ENCODE measurements at places on chromosomes 1 and 21. TPM values are rescaled to one million over a fixed set of nuclear protein-coding genes. Genes with fewer than 3 reads are reported as not detected.
A peak's percentile ranks its signal among the peaks of the same experiment; 100 is the strongest.

DNA sequence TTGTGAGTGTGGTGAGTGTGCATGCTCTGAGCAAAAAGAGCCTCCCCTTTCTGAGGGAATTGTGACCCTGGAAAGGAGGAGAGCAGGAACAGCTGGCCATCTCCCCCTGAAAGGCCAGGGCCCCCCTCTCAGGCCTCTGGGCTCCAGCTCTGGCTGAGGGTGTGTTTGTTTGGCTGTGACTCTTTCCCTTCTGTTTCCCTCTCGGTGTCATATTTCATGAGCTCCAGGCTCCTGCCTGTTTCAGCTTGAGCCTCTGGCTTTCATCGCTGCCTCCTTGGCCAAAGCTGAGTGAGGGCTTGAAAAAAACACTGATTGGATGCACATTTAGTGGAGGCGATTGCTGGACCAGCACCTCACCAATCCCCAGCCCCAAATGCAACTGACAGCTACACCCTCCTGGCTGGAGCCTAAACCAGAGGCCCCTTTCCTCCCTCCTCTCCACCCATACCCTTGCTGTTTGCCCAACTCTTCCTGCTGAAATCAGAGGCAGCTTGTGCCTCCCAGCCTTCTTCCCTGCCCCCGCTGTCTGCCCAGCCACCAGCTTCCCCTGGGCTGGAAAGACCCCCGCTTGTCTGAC is 64.1 kb downstream of the DDR2 start:
- DNase-seq: peak; percentile 89

- DNase-seq: no peak
Observed at GRCh38 chr1:185351734-185352466, 34.9 kb upstream of the IVNS1ABP start.

DNA sequence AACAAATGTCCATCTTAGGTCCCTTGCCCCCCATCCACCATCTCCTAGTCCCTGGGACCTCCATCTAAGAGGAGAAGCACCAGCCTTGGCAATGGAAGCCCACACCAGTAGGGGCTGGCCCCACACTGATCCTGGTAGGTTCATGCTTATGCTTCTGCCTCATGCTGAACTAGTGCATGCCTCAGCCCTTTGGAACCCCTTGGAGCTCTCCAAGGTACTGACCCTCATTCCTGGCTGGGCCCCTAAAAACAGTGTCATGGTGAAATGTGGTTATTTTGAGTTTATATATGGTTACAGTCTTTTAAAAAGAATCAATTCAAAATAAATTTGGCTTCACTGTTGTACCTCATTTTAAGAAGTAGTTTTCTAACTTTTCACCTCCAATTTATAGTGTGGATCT is 108.3 kb downstream of the HIVEP3 start:
- DNase-seq: no peak

DNA sequence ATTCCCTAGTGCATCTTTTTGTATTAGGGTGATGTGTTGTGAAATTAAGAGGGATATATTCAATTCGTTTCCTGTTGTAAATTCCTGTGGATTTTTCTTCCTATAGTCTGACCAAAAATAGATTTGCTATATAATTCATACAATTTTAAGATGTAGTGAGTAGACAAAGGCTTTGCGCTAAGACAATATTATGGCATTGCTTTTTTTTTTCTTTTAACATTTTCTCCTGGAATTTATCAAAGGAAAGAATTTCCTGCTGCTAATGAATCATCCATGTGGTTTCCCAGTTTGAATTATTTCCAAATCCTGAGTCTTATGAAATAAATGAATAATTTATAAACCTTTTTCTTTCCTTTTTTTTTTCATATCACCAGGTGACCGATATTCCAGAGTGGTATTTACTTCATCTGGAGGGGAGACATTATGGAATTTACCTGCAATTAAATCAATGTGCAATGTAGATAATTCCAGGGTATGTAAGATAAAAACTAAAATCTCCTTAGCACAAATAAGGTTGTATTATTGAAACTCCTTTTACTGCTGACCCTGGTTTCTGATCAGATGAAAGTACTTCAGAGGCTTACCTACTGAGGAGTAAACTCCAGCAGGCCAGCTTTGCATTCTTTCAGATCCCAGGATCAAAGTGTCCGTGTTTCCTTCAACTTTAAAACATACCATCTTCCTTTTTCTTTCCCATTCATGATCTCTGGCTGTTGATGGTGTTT is 148.4 kb downstream of the TLR5 start:
- no peak for DNase-seq

GRCh38 chr1:169107603-169108208 is 1.2 kb downstream of the ATP1B1 start:
- no peak for DNase-seq

DNA sequence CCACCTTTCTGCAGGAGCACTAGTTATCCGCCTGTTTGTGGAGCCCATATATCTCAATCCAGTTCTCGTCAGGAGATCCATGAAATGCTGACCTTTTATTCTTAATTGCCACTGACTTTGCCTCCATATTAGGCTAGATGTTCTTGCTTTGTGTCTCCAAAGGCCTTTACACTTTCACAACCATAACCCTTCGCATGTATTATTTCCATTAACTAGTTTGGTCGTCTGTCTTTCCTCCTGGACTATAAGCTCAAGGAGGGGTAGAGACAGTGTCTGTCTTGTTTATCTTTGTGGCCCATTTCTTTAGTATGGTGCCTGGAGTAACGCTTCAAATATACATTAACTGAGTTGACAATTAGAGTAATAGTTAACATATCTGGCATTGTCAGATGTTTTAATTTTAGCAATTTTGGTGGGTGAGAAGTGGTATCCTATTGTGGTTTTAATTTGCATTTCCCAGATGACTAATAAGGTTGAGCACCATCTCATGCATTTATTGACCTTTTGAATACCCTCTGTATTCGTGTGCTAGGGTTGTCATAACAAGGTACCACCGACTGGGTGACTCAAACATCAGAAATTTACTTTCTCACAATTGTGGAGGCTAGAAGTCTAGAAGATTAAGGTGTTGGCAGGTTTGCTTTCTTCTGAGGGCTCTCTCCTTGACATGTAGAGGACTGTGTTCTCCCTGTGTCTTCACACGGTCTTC is 21.7 kb upstream of the IL12RB2 start:
- DNase-seq: no peak

DNA sequence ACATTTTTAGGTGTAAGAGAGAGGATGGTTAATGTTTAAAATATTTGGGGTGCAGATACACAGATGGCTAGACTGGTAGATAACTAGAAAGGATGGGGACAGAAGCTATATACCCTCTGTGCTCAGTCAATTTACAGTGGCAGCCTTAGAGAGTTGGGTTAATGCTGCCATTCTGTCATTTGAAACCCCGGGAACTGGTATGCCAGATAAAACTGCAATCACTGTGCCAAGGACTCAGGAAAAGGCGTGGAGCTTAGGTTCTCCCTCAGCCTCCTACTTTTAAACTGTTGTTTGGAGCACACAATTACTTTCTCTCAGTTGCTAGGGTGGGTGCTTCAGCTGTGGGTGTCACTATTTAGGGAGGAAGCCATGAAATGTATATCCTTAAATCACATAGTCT is 90.0 kb upstream of the HNRNPU start:
- no peak for DNase-seq

DNA sequence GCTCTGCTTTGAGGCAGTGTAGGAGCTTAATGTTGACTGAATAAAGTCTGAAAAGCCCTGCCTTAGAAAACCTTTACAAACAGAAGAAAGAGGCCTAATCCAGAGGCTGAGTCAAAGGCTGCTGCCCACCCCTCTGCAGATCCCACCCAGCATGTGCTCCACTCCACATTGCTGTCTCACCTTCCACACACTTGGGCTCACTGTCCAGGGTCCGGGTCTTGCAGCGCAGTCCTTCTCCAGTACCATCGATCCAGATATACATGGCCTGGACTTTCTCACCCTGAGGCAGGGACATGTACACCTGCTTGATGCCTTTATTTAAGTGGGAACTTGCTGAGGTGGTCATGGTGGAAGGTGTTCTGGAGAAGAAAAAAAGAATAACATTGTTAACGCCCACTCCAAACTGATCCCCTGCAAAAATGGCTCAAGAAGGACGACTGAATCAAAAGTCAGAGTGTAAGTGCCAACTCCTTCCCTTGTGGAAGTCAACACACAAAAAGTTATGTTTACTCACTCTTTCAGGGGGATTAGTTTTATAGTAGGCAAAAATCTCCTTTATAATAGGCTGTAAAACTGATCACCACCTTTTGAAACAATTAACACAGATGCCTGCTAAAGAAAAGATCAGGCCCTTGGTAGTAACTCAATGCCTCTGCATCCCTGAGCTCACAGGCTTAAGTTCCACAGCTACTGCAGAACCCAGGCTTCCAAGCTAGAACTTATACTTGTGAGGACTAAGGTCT is 3.0 kb downstream of the GLUL start:
- no peak for DNase-seq

DNA sequence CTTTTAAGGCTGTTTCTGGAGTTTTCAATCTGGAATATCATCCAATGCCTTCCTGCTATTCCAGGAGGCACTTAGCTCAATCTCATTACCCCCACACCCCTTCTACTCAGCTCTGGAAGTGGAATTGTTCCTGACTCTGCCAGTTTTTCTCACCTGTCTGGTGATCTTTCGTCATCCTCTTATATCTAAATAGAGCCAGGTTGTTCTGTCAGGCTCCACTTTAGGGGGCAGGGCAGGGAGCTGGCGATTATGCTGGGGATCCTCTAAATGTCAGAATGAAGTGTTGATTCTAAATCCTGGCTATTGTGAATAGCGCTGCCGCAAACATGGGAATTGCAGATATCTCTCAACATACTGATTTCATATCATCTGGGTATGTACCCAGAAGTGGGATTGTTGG is 63.6 kb upstream of the ETV3 start:
- no peak for DNase-seq

- no peak for DNase-seq
Observed at GRCh38 chr1:98940069-98940721, 64.5 kb downstream of the PLPPR5 start.

GRCh38 chr1:211699059-211699458 is 23.6 kb upstream of the NEK2 start:
- DNase-seq: no peak

GRCh38 chr21:39613041-39613934 is 548 bp downstream of the B3GALT5 start:
- DNase-seq: no peak

- DNase-seq: no peak
Observed at GRCh38 chr1:7680207-7680954, 90.7 kb upstream of the VAMP3 start.

- DNase-seq: no peak
Observed at GRCh38 chr21:36854391-36854790, 112.1 kb downstream of the HLCS start.

- no peak for DNase-seq
Observed at GRCh38 chr1:232334811-232335210, 295.1 kb downstream of the SIPA1L2 start.

DNA sequence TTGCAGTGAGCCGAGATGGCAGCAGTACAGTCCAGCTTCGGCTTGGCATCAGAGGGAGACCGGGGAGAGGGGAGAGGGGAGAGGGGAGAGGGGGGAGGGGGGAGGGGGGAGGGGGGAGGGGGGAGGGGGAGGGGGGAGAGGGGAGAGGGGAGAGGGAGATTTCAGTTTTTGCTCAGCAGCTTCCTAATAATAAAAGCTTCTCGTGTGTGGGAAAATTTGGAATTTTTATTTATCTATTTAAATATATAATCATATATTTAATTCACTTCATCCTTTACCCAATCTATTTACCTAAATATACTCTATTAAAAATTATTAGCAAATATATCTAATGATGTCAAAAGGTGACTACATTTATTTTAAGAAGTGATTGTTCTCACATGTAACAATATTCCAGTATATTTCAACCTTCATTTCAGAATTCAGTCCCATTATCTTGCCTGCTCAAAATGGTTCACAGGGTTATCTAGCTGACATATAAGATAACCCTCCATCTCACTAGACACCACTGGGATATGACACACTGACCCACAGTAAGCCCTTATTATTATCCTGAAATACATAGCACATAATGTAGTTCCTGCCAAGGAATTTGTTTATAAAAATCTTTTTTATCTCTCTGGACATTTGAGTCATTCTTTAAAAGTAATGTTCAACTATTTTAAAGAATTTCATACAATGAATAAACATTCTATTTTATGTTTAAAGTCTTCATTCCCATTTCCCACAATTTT is 105.9 kb downstream of the GPATCH2 start:
- no peak for DNase-seq

DNA sequence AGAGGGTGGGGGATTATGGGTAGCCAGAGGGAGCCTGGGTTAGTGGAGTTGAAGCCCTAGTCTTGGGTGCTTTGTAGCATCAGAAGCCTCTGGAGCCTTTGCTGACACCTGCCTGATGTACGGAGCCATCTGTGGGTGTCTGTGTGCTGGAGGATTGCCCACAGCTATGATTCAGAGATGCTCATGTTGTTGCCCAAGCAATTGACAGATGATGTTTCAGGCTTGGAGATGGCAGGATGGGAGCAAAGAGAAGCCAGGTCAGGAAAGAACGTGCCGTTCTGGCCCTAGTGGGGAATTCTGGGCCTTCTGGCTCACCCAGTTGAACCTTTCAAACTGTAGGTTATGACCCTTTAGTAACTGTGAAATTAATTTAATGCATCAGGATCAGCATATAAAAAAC is 27.6 kb downstream of the COQ8A start:
- DNase-seq: no peak

GRCh38 chr1:150386592-150386991 is 22.6 kb downstream of the RPRD2 start:
- DNase-seq: no peak

DNA sequence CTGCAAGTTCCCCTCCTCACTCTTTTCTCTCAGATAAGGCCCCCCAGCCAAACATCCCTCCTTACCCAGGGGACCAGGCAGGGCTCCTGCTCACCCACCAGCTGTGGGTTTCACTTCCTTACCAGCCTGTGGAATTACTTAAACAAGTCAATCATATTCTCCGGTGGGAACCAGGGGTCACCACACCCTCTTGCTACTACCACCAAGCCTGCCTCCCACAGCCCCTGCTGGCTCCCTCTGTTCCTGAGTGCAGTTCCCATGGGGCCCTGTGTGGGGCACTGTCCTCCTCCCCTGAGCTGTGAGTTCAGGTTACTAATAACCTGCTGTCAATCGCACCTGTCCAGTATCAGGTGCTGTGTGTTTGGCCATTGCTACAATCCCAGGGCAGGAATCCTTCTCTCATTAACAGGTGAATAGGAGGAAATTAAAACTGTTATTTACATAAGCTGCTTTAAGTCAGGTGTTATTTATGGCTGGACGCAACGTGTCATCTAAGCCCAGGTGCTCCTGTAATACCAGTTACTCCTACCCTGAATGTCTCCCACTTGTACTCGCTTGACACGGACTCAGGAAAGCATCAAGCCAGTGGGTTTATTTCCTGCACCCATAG is 53.1 kb upstream of the LBR start:
- DNase-seq: no peak

The ARID1A gene
- total RNA-seq: 37.4 TPM

The FLG2 gene
- not detected for total RNA-seq

The ADIPOR1 gene
- 38.7 TPM for total RNA-seq

The E2F2 gene
- total RNA-seq: not detected

The HSPG2 gene
- 186 TPM for total RNA-seq

The OR2L3 gene
- not detected for total RNA-seq

The SLAMF9 gene
- total RNA-seq: not detected

The SLC9A1 gene
- 8.5 TPM for total RNA-seq

The BCL2L15 gene
- not detected for total RNA-seq

The TENT5C gene
- 2.3 TPM for total RNA-seq

Data from uterus (tissue), 4 donors.